Neural crest cell (in vitro differentiated cells): ENCODE measurements at places on chromosomes 1 and 21. TPM values are rescaled to one million over a fixed set of nuclear protein-coding genes. Genes with fewer than 3 reads are reported as not detected.

- no peaks in the 10 kb centered on the region for H3K36me3 ChIP-seq
- no peaks in the 10 kb centered on the region for H3K27me3 ChIP-seq
- no peak for DNase-seq
- peaks cover 6% of the 10 kb centered on the region for H3K4me1 ChIP-seq
- no peak overlapping the region for H3K4me3 ChIP-seq
These were observed 24.6 kb upstream of the RUNX3 start for GRCh38 chr1:24954631-24955030.

DNA sequence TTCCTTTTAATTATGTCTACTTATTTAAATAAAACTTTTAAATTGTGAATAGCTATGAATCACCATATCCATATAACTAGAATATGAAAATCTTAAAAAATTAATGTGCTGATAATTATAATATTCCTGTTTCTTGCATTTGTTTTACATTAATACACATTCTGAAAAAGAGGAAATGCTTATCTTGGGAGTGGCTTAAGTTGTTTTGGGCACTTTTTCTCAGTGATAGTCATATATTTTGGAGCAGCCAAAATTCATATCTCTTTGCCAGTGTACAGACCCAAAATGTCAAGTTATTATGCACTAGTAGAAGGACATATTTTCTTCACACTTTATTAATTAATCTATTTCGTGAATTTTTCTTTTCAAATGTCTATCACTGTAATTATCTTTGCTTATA lies 838.5 kb downstream of the USP25 start:
- peaks cover 7% of the 10 kb centered on the region for H3K36me3 ChIP-seq
- no peaks in the 10 kb centered on the region for H3K27me3 ChIP-seq
- DNase-seq = no peak
- H3K27ac ChIP-seq = no peak overlapping the region
- H3K4me3 ChIP-seq = no peak overlapping the region

- no peak overlapping the region for H3K27ac ChIP-seq
- H3K4me3 ChIP-seq = no peak overlapping the region
- no peaks in the 10 kb centered on the region for H3K27me3 ChIP-seq
- no peaks in the 10 kb centered on the region for H3K4me1 ChIP-seq
These were observed 60.1 kb downstream of the SH3GLB1 start for GRCh38 chr1:86764523-86764922.

DNA sequence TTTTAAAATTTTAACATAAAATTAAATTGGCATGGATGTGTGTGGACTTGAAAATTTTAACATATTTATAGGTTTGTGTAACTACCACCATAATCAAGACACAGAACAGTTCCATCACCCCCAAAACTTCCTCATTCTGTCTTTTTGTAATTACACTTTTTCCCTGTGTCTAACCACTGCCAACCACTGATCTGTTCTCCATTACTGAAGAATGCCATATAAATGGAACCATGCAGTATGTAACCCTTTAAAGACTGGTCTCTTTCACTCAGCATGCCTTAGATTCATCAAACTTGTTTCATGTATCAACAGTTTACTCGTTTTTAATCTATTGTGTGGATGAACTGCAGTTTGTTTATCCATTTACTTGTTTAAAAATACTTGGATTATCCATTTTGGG lies 13.0 kb upstream of the AHCYL1 start:
- no peaks in the 10 kb centered on the region for H3K36me3 ChIP-seq
- H3K27me3 ChIP-seq = no peaks in the 10 kb centered on the region
- no peak overlapping the region for H3K4me3 ChIP-seq
- H3K27ac ChIP-seq = no peak overlapping the region

- no peak overlapping the region for H3K4me3 ChIP-seq
- no peak for DNase-seq
- no peaks in the 10 kb centered on the region for H3K36me3 ChIP-seq
- no peaks in the 10 kb centered on the region for H3K27me3 ChIP-seq
These were observed 679.2 kb upstream of the ADAMTS5 start for GRCh38 chr21:27646056-27646455.

The CXADR gene
- total RNA-seq = 32.6 and 34.8 TPM in 2 replicates

GRCh38 chr1:81179242-81179641 lies 621.5 kb upstream of the ADGRL2 start:
- no peaks in the 10 kb centered on the region for H3K27me3 ChIP-seq
- H3K27ac ChIP-seq = no peak overlapping the region
- no peak overlapping the region for H3K4me3 ChIP-seq

DNA sequence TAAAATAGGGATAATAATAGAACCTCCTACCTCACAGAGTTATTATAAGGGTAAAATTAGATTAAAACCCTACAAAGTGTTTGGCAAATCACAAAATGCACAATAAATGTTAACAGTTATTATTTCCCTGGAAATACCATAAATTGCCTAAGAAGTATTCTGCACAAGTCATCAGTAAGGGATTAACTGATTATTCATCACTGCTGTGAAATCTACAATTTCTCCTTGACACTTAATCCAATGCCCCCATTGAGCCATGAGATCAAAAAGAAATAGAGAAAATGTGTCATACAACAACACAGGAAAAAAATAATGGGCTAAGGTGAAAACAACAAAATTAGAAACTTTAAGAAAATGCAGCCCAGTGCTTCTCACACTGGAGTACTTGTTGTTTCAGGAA lies 6.7 kb upstream of the SEC16B start:
- H3K36me3 ChIP-seq = no peaks in the 10 kb centered on the region
- H3K4me1 ChIP-seq = no peaks in the 10 kb centered on the region
- H3K27me3 ChIP-seq = no peaks in the 10 kb centered on the region
- no peak overlapping the region for H3K27ac ChIP-seq

The OPTC gene
- not detected in 2 replicates for total RNA-seq

The SERTAD4 gene
- total RNA-seq = 1.5 and 1.6 TPM in 2 replicates

The OTUD7B gene
- total RNA-seq = 27.7 and 28.3 TPM in 2 replicates

DNA sequence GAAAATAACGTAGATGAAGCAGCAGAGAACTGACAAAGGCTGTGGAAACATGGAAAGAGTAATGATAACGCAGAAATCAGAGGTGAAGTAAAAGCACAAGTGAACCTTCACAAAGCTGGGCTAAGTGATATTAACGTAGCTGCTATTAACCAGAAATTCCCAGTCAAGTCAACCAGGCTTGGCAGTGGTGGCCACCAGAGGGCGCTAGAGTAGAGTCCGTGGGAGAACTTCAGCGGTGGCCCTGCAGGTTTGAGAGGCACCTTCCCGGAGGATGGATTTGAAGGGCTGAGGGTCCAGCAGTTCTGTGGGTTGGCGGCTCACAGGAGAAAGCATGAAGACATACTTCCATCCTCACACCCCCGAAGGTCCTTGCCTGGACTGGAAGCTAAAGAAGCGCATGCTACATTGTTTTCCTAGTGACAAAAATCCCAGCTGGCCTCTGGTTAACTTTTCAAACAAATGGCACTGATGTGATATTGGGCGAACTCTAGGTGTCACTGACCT lies 81.7 kb upstream of the ZNF648 start:
- H3K4me1 ChIP-seq = peaks cover 27% of the 10 kb centered on the region
- H3K4me3 ChIP-seq = peak overlapping the region; percentile 16
- H3K27me3 ChIP-seq = no peaks in the 10 kb centered on the region
- DNase-seq = peak; percentile 99
- no peaks in the 10 kb centered on the region for H3K36me3 ChIP-seq
